NCI-H2171 treated with DMSO at 0.1 percent for 48 hours (cell line): ENCODE measurements at places on chromosomes 5 and 9.
A peak's percentile ranks its signal among the peaks of the same experiment; 100 is the strongest.

DNA sequence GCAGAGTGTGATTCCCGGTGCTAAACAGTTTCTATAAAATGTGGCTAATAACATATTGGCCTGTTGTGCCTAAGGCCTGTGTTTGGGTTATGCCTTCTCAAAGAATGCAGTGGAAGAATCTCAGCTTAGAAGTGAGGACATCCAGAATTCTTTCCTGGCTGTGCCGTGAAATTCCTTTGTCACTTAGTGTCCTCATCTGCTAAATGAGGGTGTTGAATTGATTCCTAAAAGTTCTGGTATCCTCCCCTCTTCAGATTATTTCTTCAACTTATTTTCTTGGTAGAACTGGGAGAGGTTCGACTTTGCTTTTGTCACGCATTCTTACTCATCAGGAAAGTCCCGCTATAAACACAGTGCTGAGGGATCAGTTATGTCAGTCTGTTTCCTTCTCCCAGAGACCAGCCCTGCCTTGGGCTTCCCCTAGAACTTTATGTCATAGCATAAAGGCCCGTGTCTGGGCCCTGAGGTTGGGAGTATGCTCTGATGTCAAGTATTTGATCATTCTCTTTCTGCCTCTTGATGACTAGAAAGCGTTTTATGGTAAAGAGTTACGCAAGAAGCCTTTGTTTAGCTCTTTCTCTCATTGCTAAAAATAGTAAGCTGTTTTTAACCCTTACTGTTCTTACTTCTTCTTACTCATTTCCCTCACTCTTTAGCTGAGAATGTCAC, 29.5 kb downstream of the MTAP start:
- DNase-seq = no peak

DNA sequence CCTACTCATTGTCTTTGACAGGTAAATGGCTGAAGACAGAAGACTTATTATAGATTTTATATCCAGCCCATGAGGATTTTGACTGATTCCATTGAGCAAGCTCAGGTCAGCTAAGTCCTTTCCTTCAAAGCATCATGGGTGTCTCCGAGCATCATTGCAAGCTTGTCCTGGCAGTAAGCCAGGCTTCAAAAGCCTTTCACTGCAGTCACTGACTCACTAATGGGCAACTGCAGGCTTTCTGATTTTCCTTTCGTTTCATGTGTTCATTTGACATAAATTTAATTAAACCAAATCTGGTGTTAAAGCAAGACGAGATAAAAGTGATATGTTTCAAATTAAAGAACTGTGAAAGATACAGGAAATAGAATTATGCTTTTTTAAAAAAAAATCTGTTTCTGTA, 426.2 kb downstream of the ANXA1 start:
- DNase-seq = peak; percentile 57

DNA sequence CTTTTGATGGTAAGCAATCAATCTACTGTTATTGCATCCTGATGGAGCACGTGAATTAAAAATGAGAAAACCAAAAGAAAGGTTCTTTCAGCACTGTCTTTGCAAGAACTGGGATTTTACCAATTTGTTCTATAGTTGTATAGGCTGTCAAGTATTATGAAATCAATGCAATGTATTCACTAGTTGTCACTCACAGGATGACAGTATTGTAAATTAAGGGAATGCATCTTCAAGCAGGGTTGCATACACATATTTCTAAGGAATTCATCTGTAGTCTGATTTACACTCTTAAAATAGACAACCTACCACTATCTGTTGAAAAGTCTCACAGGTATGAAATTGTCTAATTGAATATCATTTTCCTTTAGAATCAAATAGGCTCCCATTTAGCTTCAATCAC, 252.8 kb downstream of the FBXL17 start:
- no peak for DNase-seq

- peak; percentile 92 for DNase-seq
Observed at GRCh38 chr9:89675058-89675742, 70.4 kb downstream of the GADD45G start.

GRCh38 chr5:142931896-142932686, 161.9 kb downstream of the ARHGAP26 start:
- no peak for DNase-seq

DNA sequence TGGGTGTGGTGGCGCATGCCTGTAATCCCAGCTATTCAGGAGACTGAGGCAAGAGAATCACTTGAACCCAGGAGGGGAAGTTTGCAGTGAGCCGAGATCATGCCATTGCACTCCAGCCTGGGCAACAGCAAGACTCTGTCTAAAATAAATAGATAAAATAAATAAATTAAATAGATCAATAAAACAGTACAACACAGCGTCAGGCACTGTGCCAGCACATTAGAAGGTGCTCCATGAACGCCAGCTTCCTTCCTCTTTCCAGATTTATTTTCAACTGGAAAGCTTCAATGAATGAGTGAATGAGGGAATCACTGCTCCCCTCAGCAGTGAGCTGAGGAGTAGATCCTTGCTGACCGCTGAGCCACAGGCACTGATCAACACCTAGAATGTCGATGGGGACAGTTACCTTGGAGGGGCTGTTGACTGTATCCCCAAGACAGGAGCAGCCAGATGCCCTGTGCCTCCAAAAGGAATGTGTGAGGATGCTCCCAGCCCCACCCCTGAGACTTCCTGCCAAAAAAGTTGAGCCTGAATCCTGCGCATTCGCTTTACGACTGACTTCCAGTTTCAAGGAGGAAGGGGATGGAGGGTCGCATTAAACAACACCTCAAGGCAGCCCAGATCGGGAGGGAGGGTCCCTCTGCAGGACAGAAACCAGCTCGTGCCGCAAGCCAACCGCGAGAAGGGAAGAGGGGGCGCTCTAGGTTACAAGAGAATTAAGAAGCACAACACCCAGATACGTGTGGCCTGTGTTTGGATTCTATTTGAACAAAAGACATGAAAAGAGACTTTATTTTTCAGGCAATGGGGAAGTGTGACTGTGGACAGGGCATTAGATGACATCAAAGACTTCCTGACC, 54.0 kb upstream of the CNOT6 start:
- DNase-seq = no peak

- DNase-seq = no peak
Observed at GRCh38 chr9:37559125-37559524, 17.1 kb downstream of the FBXO10 start.

GRCh38 chr9:70466976-70467561, 52.6 kb upstream of the KLF9 start:
- DNase-seq = no peak

GRCh38 chr5:143793249-143793648, 18.7 kb upstream of the HMHB1 start:
- DNase-seq = no peak

GRCh38 chr5:52007230-52007858, 624.1 kb downstream of the ISL1 start:
- peak; percentile 75 for DNase-seq

GRCh38 chr5:6379246-6379645, 899 bp upstream of the MED10 start:
- no peak for DNase-seq
